Activated T-cell treated with anti-CD3 and anti-CD28 coated beads for 24 hours (primary cell): ENCODE measurements at places on chromosomes 12 and 14.

GRCh38 chr12:107042801-107043200 is 50.5 kb downstream of the CRY1 start:
- no peak for DNase-seq

- DNase-seq = no peak
Measured at GRCh38 chr12:46377678-46378077, 5.1 kb upstream of the SLC38A2 start.

- no peak for DNase-seq
Measured at GRCh38 chr12:14874882-14875281, 10.8 kb downstream of the MGP start.

DNA sequence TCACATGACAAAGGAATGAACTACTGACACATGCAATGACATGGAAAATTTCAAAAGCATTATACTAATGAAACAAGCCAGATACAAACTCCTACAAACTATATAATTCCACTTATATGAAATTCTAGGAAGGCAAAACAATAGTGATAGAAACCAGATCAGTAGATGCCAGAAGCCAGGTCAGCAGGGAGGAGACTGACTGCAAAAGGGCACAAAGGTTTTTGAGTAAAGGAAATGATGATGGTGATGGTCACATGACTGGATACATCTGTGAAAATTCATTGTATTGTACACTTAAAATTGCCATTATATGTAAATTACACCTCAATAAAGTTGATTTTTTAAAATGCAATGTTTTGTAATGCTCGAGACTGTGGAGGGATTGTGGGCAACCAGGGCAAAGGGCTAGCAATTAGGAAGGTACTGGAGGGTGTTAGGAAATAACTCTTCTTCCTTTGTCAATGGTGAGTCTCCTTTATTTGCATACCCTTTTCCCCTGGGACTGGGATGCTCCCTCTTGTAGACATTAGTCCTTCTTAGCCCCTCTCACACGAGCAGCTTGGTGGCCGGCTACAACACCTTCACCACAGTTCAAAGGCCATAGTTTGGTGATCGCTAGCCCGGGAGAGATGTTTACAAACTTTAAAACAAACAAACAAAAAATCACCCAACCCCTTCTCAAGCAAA is 6.7 kb upstream of the PRPF40B start:
- no peak for DNase-seq

- DNase-seq = no peak
Measured at GRCh38 chr14:52348776-52349175, 34.7 kb downstream of the PTGER2 start.

GRCh38 chr14:52939427-52939826 is 11.4 kb downstream of the FERMT2 start:
- DNase-seq = no peak

DNA sequence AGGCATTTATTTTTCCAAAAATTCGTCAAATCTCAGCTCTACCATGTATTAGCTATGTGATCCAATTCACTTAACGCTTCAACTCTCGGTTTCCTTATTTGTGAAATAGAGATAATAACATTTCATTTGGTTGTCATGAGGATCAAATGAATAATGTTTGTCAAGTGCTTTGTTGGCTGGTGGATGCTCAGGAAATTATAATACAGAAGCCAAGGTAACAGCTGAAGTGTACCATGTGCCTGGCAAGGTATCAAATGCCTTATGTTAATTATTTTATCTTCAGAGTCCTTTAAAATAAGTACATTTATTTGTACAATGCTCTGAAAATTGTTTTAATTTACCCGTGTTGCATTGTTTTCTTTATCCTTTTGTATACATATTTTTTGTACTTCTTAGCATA is 6.1 kb upstream of the PRKCH start:
- no peak for DNase-seq

- no peak for DNase-seq
Measured at GRCh38 chr14:59262717-59263454, 74.4 kb downstream of the DAAM1 start.

DNA sequence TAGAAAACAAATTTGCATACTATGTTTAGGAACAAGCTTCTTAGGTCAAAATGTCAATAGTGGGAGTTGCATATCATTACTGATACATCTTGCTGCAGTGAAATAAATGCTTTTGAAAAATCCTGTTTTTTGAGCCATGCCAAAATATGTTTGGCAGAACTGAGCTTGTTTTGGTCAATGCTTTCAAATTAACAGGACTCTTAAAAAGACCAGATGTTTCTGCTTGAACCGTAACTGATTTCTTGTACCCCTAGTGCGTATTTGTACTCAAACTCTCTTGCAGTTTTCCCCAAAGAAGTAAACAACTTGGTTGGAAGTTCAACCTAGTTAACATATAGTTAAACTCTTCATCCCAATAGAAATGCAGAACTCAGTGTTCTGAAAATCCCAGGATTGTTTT is 3.4 kb downstream of the TRHDE start:
- no peak for DNase-seq

GRCh38 chr12:116368196-116369194 is 91.0 kb upstream of the MED13L start:
- no peak for DNase-seq

DNA sequence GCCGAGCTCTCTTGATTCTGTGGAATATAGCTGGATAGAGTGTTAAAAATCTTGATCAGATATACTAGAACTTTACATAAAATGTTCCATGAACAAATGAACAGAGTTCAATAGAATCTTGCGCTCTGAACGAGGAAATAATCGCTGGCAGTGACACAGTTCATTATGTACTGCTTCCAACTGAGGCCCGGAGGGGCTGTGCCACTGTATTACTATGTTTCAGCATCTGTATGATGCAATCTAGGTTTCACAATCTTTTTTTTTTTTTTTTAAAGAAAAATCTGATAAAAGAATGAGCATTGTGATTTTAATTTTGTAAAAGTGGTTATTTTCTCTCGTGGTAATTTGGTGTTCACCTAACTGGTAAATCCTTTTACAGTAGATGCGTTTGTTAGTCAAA is 77.2 kb downstream of the FERMT2 start:
- DNase-seq = no peak

- no peak for DNase-seq
Measured at GRCh38 chr14:78073028-78073427, 97.1 kb upstream of the NRXN3 start.

- no peak for DNase-seq
Measured at GRCh38 chr14:88834883-88835431, 10.5 kb downstream of the TTC8 start.

DNA sequence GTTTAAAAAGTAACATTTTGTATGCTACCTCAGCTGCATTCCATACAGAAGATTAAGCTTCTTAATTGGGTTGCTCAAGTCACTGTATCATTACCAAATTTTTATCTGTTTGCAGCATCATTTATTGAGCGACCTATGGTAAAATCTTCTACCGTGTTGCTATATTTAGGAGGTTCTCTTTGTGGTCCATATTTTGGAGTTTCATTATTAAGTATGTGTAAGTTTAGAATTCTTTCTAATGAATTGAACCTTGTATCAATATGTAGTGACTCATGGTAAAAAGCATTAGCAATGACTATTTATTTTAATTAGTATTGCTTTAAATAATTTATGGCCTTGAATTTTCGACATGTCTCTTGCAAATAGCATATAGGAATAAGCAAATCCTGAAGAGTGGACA is 42.2 kb downstream of the CSRP2 start:
- DNase-seq = no peak

DNA sequence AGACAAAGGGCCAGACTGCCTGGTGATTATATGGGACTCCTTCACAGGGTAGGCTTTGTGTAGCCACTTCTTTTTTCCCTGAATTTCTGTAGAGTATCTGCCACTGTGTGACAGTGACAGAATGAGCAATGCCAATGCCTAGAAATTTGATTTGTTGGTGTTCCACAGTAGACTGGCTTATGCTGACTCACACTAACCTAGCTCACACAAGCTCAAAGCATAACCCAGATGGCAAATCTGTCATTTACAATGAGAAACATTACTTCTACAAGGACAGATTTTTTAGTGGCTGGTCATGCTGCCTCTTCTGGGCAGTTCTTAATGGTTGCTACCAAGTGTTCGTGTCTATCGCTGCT is 15.9 kb downstream of the CFAP251 start:
- DNase-seq = no peak

DNA sequence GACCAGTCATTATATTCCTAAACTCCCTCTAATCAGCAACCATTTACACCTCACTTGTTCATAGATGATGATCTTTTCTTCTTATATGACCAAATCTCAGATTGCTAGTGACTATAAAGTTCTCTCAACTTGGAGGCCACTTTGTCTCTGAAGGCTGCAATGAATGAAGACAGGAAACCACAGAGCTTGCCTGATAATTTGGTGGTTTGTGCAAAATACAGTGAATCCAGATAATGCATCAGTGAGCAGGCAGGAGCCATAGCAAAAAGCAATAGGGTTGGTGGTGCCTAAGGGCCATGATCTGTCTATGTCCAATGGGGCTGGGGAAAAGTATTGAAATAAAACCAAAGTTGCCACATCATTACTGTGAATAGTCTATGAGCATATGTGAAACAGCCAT is 123.8 kb upstream of the LRFN5 start:
- no peak for DNase-seq

GRCh38 chr12:7303230-7303629 is 642 bp upstream of the ACSM4 start:
- DNase-seq = no peak

GRCh38 chr12:54631988-54632728 is 2.5 kb downstream of the LACRT start:
- DNase-seq = no peak

GRCh38 chr12:25382311-25383106 is 131.8 kb upstream of the KRAS start:
- DNase-seq = no peak

GRCh38 chr12:78802593-78802992 is 62.0 kb upstream of the SYT1 start:
- no peak for DNase-seq
